NCI-H1417 (cell line): ENCODE measurements at places on chromosomes 5 and 9.

DNA sequence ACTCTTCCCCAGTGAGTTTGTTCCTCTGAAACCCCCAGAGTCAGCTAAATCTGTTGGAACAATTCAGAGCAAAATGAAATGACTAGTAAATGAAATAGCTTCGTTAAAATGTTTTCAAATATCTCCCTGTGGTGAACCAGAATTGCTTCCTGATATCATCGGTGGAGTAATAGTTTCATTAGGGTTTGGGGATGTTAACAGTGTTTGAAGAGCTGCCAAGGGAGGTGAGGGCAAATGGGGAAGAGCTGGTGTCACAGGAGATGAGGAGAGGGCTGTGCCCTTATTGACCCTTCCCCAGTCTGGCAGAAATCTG is 4.3 kb upstream of the C7 start:
- no peak for DNase-seq

GRCh38 chr9:35029852-35030251 is 40.3 kb downstream of the DNAJB5 start:
- no peak for DNase-seq

DNA sequence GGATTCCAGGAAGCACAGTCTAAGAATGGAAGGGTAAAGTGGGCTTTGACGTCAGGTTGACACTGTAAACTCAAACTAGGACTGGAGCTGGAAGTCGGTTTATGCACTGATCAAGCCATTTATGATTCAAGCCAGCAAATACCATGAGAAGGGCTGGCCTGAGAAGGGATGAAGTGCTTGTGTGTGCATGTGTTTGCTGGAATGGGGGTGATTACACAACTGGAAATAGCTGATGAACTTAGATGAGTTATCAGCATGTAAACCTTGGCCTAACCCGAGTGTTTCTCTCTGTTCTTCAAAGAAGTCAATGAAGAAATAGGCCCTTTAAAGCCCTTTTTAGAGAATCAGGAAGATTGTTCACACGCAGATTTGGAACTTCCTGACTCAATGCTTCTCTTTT is 287.6 kb downstream of the RFX3 start:
- no peak for DNase-seq

GRCh38 chr5:163756170-163756569 is 250.8 kb downstream of the MAT2B start:
- DNase-seq = no peak

GRCh38 chr9:18472841-18473251 is 1.1 kb upstream of the ADAMTSL1 start:
- DNase-seq = no peak

GRCh38 chr5:157903117-157903450 is 44.1 kb upstream of the CLINT1 start:
- DNase-seq = no peak
